ENCODE measurements at places on chromosomes 2 and 18.

DNA sequence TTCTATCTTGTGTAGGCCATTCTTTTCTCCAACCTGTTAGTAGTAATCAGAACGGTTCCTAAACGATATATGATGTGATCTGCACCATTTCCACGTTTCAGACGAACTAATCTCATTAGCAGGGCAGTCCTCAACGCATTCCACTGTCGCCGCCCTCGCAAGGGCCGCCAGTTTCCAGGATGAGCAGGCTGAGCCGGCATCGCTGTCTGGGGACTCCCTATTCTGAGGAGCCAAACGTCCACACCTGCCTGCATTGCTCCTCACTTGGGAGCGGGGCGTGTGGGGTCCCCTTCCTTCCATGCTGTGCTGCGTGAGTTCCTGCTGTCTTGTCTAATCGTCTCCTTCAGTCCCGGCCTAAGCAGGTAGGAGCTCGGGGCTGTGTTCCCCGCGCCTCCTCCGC is 76.6 kb downstream of the PSMG2 start:
- no peak for DNase-seq

DNA sequence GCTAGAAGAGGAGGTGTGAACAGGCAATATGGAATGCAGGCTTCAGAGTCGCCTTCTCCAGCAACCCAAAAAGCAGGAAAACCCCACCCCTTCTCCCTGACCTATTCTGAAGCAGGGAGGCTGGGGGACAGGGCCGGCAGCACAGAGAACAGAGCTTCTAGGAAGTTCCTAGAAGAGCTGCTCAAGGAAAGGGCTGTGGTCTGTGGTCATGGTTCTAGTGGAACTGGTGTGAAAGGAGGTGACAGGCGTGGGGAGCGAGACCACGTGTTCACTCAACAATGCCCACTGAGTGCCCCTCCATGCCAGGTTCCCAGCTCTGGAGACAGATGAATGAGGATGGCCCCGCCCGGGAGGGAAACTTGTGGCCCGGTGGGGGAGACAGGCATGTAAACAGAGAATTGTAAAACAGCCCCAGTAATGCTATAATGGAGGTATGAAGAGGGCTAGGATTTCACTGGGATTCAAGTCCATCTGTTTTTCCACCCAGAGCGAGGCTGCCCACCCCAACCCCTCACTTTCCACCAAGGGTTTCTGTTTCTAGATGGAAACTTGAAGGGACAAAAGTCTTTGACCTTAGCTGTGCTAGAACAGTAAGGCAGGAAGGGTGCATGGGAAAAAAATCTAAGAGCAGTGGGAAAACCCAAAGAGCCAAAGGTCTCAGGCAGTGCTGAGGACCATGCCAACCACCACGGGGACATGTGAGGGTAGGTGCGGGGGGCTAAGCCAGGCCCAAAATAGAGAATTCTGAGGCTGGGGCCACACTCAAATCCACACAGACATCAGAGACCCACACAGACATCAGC is 71.8 kb downstream of the TNS1 start:
- no peak for DNase-seq

GRCh38 chr2:140880573-140880972 is 1250.2 kb downstream of the LRP1B start:
- DNase-seq = no peak

GRCh38 chr2:10046931-10047330 is 3.6 kb downstream of the KLF11 start:
- no peak for DNase-seq

Measured in NCI-H510A (cell line).